HepG2 (cell line): ENCODE measurements at places on chromosomes 6 and 20. TPM values are rescaled to one million over a fixed set of nuclear protein-coding genes. Genes with fewer than 3 reads are reported as not detected.

DNA sequence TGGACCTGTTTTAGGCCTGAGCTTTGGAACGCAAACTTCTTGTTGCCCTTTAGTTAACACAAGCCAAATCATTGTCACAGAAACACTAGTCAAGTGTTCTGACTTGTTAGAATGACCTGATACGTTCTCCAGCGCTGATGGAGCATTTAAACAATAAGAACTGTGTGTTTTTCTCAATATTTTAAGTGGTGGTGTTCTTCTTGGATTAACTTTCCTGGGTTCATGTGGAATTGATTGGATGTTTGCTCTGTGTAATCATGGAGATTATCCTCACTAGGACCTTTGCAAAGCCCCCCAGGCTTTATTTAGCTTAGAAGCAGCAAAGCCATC lies 1.6 kb downstream of the LRRC1 start:
- H3K4me3 ChIP-seq: peak overlapping the region; percentile 98
- H3K27ac ChIP-seq: peak overlapping the region; percentile 81
- H3K36me3 ChIP-seq: no peaks in the 10 kb centered on the region
- H3K4me1 ChIP-seq: peaks cover 54% of the 10 kb centered on the region
- DNase-seq: peak; percentile 48
- H3K27me3 ChIP-seq: no peaks in the 10 kb centered on the region; the same call in 2 of the 3 replicates

DNA sequence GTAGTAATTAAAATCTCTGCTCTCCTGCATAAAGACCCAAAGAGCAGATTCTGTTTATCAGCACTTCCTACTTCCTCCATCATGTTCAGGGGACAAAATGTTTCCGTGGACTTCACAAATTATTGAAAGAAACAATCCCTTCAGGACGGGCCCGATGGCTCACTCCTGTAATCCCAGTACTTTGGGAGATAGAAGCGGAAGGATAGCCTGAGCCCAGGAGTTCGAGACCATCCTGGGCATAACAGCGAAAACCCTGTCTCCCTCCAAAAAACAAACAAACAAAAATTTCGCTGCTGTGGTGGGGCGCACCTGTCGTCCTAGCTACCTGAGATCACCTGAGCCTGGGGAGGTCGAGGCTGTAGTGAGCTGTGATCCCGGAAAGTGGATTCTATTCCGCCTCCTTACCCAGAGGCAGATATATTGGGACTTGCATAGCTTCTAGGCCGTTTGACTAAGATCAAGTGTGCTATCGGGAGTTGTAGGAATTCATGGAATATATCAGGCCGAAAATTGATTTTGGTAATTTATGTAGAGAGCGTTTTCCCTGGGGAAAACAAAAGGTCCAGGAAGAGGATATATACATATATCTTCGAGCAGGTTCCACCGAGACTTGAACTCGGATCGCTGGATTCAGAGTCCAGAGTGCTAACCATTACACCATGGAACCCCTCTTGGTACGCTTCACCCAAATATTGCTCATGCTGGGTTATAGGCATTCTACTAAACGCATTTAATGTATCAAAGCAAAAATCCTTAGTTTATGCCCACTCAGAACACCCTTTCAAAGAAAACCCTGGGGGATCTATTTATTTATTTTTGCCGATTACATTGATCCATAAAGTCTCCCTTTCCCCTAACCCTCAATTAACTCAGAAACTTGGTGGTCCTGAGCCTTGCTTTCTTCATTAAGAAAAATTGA lies 74.5 kb upstream of the ZNF184 start:
- no peak overlapping the region for H3K27ac ChIP-seq
- peaks cover 24% of the 10 kb centered on the region for H3K4me1 ChIP-seq
- H3K36me3 ChIP-seq: no peaks in the 10 kb centered on the region
- H3K4me3 ChIP-seq: peak overlapping the region; percentile 58

GRCh38 chr6:169907419-169908115 lies 156.1 kb downstream of the ERMARD start:
- no peak overlapping the region for H3K27ac ChIP-seq
- H3K27me3 ChIP-seq: peaks cover 78% of the 10 kb centered on the region

GRCh38 chr6:163612200-163612599 lies 197.7 kb downstream of the QKI start:
- no peaks in the 10 kb centered on the region for H3K27me3 ChIP-seq
- no peak overlapping the region for H3K4me3 ChIP-seq
- H3K27ac ChIP-seq: no peak overlapping the region
- no peaks in the 10 kb centered on the region for H3K4me1 ChIP-seq
- H3K36me3 ChIP-seq: no peaks in the 10 kb centered on the region

DNA sequence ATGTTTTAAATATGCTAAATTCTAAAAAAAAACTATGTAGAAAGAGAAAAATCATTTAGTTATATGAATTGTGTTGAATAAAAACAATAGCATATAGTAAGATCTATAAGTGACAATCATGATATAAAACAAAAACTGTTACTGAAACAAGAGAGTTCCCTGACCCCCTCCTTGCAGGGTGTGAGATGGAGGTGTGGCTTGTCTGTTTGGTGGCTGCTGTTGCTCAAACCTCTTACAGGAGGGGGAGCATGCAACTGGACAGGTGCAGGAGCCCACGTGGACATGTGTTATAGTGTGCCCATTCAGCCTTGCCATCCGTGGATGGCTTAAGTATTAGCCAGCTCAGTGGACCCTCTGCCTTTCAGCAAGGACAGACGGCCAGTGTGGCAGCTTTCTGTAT lies 206.7 kb downstream of the MOXD1 start:
- 0 out of 3 replicates have a peak, but pooled peaks cover 7% of the 10 kb centered on the region for H3K27me3 ChIP-seq
- no peaks in the 10 kb centered on the region for H3K4me1 ChIP-seq
- no peak for DNase-seq
- H3K27ac ChIP-seq: no peak overlapping the region
- H3K4me3 ChIP-seq: no peak overlapping the region
- H3K36me3 ChIP-seq: no peaks in the 10 kb centered on the region

DNA sequence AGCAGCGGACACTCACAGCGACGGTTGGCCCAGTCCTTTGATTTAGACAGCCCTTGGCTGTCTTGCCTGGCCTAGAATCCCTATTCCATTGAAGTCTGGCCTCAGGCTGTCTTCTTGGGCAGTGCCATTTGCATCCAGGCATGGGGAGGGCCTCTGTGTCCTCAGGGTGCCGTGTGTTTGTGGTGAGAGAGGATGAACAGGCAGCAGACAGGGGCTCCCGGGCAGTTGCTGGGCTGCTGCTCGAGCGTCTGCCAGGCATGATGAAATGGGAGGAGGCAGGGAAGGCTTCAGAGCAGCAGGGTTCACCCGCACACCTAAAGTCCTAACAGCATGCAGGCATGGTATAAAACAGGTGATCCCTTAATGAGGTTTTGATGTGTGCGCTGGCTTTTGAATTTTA lies 126.9 kb downstream of the SOBP start:
- no peak overlapping the region for H3K27ac ChIP-seq
- no peak overlapping the region for H3K4me3 ChIP-seq
- H3K4me1 ChIP-seq: peaks cover 5% of the 10 kb centered on the region; the same call in 1 of the 2 replicates
- no peak for DNase-seq

GRCh38 chr20:54263116-54263690 lies 55.3 kb downstream of the PFDN4 start:
- H3K4me3 ChIP-seq: no peak overlapping the region
- DNase-seq: no peak
- no peaks in the 10 kb centered on the region for H3K36me3 ChIP-seq
- H3K27me3 ChIP-seq: no peaks in the 10 kb centered on the region

- DNase-seq: no peak
- no peaks in the 10 kb centered on the region for H3K27me3 ChIP-seq
- no peaks in the 10 kb centered on the region for H3K36me3 ChIP-seq
These were observed 80.0 kb upstream of the TOP1 start for GRCh38 chr20:40948465-40949267.

DNA sequence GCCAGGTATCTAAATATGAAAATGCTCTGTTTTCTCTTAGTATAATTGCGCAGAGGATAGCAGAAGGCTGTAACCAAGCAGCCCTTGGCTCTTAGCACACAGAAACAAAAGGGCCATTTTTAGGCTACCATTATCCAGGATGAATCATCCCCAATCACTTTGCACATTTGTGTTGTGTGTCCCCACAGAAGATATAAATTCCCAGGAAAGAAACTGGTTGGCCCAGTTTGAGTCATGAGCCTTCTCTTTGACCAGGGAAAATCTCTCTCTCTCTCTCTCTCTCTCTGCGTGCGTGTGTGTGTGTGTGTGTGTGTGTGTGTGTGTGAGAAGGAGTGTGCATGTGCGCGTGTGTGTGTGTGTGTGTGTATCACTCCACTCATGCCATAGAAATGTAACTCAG lies 178.5 kb downstream of the FRK start:
- no peaks in the 10 kb centered on the region for H3K36me3 ChIP-seq
- no peaks in the 10 kb centered on the region for H3K27me3 ChIP-seq
- no peak overlapping the region for H3K4me3 ChIP-seq
- no peak overlapping the region for H3K27ac ChIP-seq
- DNase-seq: no peak
- H3K4me1 ChIP-seq: no peaks in the 10 kb centered on the region

- no peaks in the 10 kb centered on the region for H3K36me3 ChIP-seq
- no peak overlapping the region for H3K4me3 ChIP-seq
- peaks cover 5% of the 10 kb centered on the region; the same call in 1 of the 3 replicates for H3K27me3 ChIP-seq
- H3K4me1 ChIP-seq: no peaks in the 10 kb centered on the region
- DNase-seq: no peak
These were observed 182.8 kb downstream of the UNC5CL start for GRCh38 chr6:40856271-40856670.

DNA sequence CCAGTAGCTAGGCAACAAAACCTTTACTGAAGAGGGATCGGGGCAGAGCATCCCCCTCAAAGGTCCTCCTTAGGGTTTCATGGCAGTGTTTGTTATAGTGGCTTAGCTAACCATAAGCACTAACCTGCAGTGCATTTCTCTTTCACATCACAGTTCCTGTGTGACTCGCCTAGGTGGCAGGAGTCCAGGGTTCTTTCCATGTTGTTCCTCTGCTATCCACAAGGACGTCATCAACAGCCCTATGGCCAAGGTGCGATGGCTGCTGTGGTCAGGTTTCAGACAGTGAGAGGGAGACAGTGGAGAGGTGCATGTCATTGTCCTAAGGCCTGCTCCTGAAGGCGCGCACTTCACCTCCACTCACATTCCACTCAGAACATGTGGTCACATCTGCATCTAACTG lies 38.8 kb upstream of the FOXA2 start:
- H3K36me3 ChIP-seq: no peaks in the 10 kb centered on the region
- 0 out of 2 replicates have a peak, but pooled peaks cover 4% of the 10 kb centered on the region for H3K27me3 ChIP-seq
- H3K4me1 ChIP-seq: peaks cover 12% of the 10 kb centered on the region
- peak; percentile 26 for DNase-seq

GRCh38 chr6:90000864-90001731 lies 106.8 kb downstream of the GJA10 start:
- no peak for DNase-seq
- no peak overlapping the region for H3K4me3 ChIP-seq
- no peak overlapping the region for H3K27ac ChIP-seq
- peaks cover 2% of the 10 kb centered on the region for H3K27me3 ChIP-seq
- H3K36me3 ChIP-seq: no peaks in the 10 kb centered on the region

GRCh38 chr6:158340252-158340651 lies 28.0 kb downstream of the TULP4 start:
- peak overlapping the region; percentile 67 for H3K27ac ChIP-seq
- peaks cover 80% of the 10 kb centered on the region for H3K4me1 ChIP-seq
- H3K4me3 ChIP-seq: no peak overlapping the region

DNA sequence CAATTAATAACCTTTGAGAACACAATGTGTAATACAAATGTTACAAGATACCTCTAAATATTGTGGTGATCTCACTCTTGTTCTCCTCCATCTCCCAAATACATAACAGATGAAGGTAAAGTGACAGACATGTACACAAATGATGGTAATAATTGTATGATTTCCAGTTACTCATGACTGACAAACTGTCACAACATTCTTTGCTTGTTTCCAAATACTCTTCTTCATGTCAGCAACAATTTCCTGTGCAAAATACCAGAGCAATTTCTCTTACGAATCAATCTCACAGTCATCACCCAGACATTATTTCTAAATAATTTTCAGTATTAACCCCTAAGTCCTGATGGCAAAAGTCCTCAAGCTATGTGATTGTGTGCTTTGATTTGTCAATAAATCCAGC lies 92.9 kb downstream of the RPS12 start:
- H3K36me3 ChIP-seq: no peaks in the 10 kb centered on the region
- H3K4me3 ChIP-seq: no peak overlapping the region
- H3K27ac ChIP-seq: no peak overlapping the region
- H3K27me3 ChIP-seq: peaks cover 1% of the 10 kb centered on the region; the same call in 1 of the 2 replicates
- no peak for DNase-seq
- no peaks in the 10 kb centered on the region for H3K4me1 ChIP-seq

- no peaks in the 10 kb centered on the region for H3K36me3 ChIP-seq
- H3K4me1 ChIP-seq: no peaks in the 10 kb centered on the region
- no peak overlapping the region for H3K27ac ChIP-seq
- no peaks in the 10 kb centered on the region; the same call in 1 of the 2 replicates for H3K27me3 ChIP-seq
- H3K4me3 ChIP-seq: no peak overlapping the region
- DNase-seq: no peak
These were observed 33.4 kb downstream of the PLN start for GRCh38 chr6:118581489-118581959.

- H3K27ac ChIP-seq: no peak overlapping the region
- no peaks in the 10 kb centered on the region for H3K27me3 ChIP-seq
- no peak for DNase-seq
- peaks cover 77% of the 10 kb centered on the region for H3K36me3 ChIP-seq
- H3K4me3 ChIP-seq: no peak overlapping the region
These were observed 21.9 kb upstream of the CSE1L start for GRCh38 chr20:49024220-49024619.

DNA sequence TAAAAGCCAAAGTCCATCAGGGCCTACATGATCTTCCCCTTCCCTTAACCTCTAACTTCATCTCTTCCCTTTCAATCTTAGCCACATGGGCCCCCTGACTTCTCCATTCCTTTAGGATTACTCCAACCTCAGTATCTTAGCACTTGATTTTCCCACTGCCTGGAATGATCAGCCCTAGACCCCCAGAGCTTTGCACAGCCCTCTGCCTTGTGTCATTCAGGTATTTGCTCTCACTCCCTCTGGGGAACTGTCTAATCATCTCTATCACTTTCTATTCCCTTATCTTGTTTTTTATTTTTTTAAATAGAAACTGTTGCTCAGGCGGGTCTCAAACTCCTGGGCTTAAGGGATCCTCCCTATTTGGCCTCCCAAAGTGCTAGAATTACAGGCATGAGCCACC lies 13.3 kb upstream of the ZNFX1 start:
- peaks cover 35% of the 10 kb centered on the region for H3K36me3 ChIP-seq
- DNase-seq: no peak
- peak overlapping the region; percentile 16 for H3K27ac ChIP-seq

ADGB gene
- total RNA-seq: not detected in 2 replicates

OR2J2 gene
- total RNA-seq: not detected in 2 replicates

AVP gene
- total RNA-seq: not detected in 2 replicates

KCNQ5 gene
- not detected in 2 replicates for total RNA-seq

MYH7B gene
- total RNA-seq: 0.18 and 0.20 TPM in 2 replicates

TGM2 gene
- 4.2 and 4.5 TPM in 2 replicates for total RNA-seq

TULP4 gene
- 122 and 143 TPM in 2 replicates for total RNA-seq

PCSK2 gene
- total RNA-seq: not detected in 2 replicates

ARMC12 gene
- not detected in 2 replicates for total RNA-seq
